Activated T-helper 2 cell treated with anti-CD3 and anti-CD28 coated beads, Interferon-gamma antibody, Interleukin-2, Interleukin-4, amounts not matched to agents 10 μg/mL and 5 μg/mL and 100 μg/mL, durations not matched to agents 14 hours and 24 hours and 36 hours (primary cell): ENCODE measurements at places on chromosomes 11 and 22.

- H3K4me3 ChIP-seq: no peak overlapping the region
- no peaks in the 10 kb centered on the region for H3K27me3 ChIP-seq
- DNase-seq: no peak
These were observed 105.3 kb downstream of the MORC2 start for GRCh38 chr22:30863081-30863833.

DNA sequence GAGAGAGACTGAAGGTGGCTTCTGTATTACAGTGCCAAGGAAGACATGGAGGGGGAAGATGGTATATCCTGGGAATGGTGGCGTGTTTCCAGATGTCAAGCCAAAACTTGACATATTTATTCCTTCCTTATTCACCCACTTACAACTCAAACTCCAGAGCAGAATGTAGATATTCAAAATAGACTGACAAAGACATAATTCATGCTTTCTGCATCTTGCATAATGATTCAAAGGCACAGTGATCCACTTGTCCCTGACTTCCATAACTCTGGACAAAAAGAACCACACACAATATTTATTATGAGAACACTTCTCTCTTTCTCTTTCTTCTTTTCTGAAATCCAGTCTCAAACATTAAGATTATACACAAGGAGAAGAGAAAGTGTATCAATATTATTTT, 48.9 kb downstream of the SLC17A6 start:
- no peak overlapping the region for H3K27ac ChIP-seq
- no peaks in the 10 kb centered on the region for H3K4me1 ChIP-seq
- no peak overlapping the region for H3K4me3 ChIP-seq
- DNase-seq: no peak
- no peaks in the 10 kb centered on the region for H3K27me3 ChIP-seq

GRCh38 chr11:126039485-126040271, 23.0 kb downstream of the CDON start:
- no peaks in the 10 kb centered on the region for H3K36me3 ChIP-seq
- DNase-seq: no peak
- no peak overlapping the region for H3K4me3 ChIP-seq
- no peak overlapping the region for H3K27ac ChIP-seq
- peaks cover 4% of the 10 kb centered on the region for H3K4me1 ChIP-seq

GRCh38 chr11:2097998-2098690, 41.0 kb downstream of the IGF2 start:
- H3K4me3 ChIP-seq: no peak overlapping the region
- no peak overlapping the region for H3K27ac ChIP-seq
- no peaks in the 10 kb centered on the region for H3K36me3 ChIP-seq
- H3K27me3 ChIP-seq: peaks cover 3% of the 10 kb centered on the region
- H3K4me1 ChIP-seq: no peaks in the 10 kb centered on the region

DNA sequence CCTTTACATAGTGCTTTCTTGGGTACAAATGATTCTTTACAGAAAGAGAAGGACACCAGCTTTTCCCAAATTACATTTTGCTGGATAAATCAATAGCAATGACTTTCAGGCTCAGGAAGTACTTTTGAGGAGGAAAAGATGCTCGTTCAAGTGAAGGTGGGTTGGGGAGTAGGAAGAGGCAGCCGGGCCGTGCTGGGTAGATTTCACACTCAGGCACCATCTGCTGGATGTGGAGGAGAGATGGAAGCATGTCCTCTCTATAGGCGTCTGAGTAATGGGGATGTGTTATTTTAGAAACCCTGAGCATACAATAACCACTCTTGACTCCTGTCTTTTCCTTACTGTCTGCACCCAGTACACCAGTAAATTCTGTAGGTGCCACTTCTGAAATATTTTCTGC, 152.3 kb upstream of the LARGE1 start:
- H3K4me3 ChIP-seq: no peak overlapping the region
- H3K4me1 ChIP-seq: no peaks in the 10 kb centered on the region
- H3K27ac ChIP-seq: no peak overlapping the region
- no peaks in the 10 kb centered on the region for H3K27me3 ChIP-seq
- no peaks in the 10 kb centered on the region for H3K36me3 ChIP-seq
